ENCODE measurements at places on chromosomes 2 and 18. TPM values are rescaled to one million over a fixed set of nuclear protein-coding genes. Genes with fewer than 3 reads are reported as not detected.

IL1R2 gene
- total RNA-seq, result not detected

SERPINB5 gene
- 0.23 TPM for total RNA-seq

HRH4 gene
- not detected for total RNA-seq

PREB gene
- 54.1 TPM for total RNA-seq

KHK gene
- 20.5 TPM for total RNA-seq

DNAH6 gene
- 0.31 TPM for total RNA-seq

DYSF gene
- 8.5 TPM for total RNA-seq

ING5 gene
- total RNA-seq, result 47.4 TPM

GRCh38 chr2:134148172-134148571 lies 105.7 kb upstream of the MGAT5 start:
- no peak for DNase-seq

DNA sequence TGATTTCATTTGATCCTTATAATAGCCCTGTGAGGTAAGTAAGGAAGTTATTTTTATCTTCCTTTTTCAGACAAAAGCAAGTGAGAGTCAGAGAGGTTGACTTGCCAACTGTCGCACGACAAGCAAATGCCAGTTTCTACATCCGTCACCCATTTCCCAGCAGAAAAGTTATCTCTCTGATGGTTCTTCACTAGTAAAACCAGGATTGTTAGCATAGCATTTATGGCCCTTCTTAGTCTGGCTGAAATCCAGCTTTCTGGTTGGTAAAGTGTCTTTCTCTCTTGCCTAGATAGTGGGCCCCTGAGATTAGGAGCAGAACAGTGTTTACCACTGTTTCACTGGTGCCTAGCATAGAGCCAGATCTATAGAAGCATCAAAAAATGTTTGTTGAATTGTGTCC lies 7.1 kb upstream of the XDH start:
- no peak for DNase-seq

DNA sequence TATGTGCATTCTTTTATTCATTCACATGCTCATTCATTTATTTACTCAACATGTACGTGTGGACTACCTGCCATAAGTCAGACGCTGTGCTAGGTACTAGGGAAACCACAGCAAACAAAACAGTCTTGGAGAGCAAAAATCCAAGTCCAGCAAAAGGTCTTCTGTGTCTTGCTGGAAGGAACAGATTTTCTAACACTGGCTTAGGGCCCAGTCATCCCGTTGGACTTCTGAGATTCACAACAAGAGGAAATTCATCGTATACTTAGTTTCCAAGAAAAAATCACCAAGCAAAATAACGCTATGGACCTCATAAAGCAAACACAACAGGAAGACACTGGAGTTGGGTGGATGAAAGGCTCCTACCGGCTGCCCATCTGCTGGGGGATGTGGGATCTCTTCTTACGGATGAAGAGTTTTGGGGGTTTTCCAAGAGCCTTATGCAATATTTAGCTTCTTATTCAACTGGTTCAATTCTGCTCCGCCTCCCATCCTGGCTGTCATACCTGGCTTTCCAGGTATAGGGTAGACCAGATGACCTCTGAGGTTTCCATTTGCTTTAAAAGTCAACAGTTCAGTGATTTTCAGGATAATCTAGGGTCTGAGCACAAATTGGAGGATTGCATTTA lies 262.7 kb downstream of the HAUS1 start:
- no peak for DNase-seq

GRCh38 chr2:121598087-121598486 lies 51.2 kb downstream of the CLASP1 start:
- no peak for DNase-seq

- no peak for DNase-seq
Observed at GRCh38 chr2:59282374-59283057, 1041.4 kb upstream of the FANCL start.

GRCh38 chr2:111703759-111704158 lies 180.2 kb downstream of the ANAPC1 start:
- no peak for DNase-seq

DNA sequence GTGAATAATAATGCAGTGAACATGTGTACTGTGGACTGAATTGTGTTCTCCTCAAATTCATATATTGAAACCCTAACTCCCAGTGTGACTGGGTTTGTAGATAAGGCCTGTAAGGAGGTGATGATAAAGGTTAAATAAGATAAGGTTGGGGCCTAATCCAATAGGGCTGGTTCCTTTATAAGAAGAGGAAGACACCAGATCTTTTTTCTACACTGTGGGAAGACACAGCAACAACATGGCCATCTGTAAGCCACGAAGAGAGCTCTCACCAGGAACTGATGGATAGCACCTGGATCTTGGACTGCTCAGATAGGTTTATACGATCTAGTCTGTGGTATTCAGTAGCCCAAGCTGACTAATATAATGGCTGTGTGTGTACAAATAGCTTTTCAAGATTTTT lies 66.8 kb downstream of the BMPR2 start:
- no peak for DNase-seq

DNA sequence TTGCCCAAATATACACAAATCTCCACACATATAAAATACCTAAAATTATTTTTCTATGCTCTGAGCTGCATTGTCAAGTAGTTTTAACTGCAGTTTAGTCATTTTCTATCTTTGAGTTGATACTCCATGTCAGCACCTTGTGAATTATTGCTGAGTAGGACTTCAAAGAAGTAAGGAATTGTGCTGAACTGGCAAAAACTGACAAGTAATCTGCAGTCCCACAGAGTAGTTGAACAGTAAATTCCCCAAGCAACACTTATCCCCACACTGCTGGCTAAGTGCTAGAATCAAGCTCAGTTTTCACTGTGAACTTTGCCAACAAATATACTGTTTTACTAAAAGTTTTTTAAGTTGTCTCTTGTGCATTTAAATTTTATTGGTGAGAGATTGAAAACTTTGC lies 141.8 kb upstream of the ST6GAL2 start:
- no peak for DNase-seq

GRCh38 chr18:49135877-49136276 lies 185.1 kb upstream of the SMAD7 start:
- DNase-seq, result no peak

- DNase-seq, result no peak
Observed at GRCh38 chr2:127535422-127535901, at the start of gene MYO7B. MYO7B (plus strand) TSS chr2:127535683; CDS start chr2:127559723, 24,040 bp downstream.

GRCh38 chr18:48024009-48024512 lies 93.6 kb upstream of the SMAD2 start:
- DNase-seq, result no peak

GRCh38 chr18:12423393-12423792 lies 15.7 kb downstream of the PRELID3A start:
- no peak for DNase-seq

GRCh38 chr2:215695861-215696260 lies 260.0 kb upstream of the FN1 start:
- DNase-seq, result no peak

- no peak for DNase-seq
Observed at GRCh38 chr2:207812726-207813080, 43.0 kb upstream of the FZD5 start.

GRCh38 chr18:26022585-26022984 lies 67.8 kb downstream of the SS18 start:
- DNase-seq, result no peak

GRCh38 chr2:181984060-181984459 lies 1.6 kb upstream of the PPP1R1C start:
- DNase-seq, result no peak

DNA sequence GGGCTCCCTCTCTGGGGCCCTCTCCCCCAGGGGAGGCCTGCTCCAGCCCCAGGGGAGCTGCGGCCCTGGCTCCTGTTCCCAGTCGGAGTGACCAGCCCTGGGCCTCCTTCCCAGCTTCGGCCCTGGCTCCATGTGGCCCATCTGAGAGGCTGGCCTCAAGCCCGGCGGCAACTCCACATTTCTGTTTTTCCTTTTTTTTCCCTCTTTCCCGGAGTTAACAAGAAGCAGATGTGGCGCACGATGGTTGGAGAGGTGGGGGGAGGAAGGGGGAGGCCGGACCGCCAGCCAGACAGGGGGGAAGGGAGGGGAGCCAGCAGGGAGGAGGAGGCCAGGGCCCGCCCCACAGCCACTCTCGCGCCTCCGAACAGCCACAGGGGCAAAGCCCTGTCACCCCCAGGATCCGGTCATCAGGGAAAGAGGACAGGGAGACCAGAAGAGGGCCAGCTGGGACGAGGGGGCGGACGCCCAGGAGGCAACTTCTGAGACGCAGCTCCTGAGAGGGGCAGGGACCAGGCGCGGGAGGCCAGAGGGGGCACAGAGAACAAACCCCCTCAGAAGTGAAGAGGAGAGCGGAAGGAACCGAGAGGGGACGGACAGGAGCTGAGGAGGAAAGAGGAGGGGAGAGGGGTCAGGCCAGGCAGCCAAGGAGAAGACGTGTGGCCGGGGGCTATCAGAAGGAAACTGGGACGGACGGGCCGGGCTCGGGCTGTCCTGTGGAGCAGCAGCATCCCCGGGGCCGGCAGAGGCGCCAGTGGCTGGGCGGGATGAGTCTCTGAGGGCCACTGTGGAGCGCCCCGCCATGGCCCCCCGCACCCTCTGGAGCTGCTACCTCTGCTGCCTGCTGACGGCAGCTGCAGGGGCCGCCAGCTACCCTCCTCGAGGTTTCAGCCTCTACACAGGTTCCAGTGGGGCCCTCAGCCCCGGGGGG lies at the start of gene EMILIN1:
TSS of gene EMILIN1 (plus strand) at position 349 of the 928 bp plus-strand sequence. CDS start at position 800, 451 bp downstream.
- DNase-seq, result peak; percentile 53

- no peak for DNase-seq
Observed at GRCh38 chr2:221495731-221496130, 76.4 kb downstream of the EPHA4 start.

- no peak for DNase-seq
Observed at GRCh38 chr2:15599994-15600393, 8.3 kb downstream of the DDX1 start.
